ENCODE measurements at places on chromosomes 5 and 9.
A peak's percentile ranks its signal among the peaks of the same experiment; 100 is the strongest.

- DNase-seq = no peak
Observed at GRCh38 chr9:86598411-86599239, 244.4 kb upstream of the TUT7 start.

DNA sequence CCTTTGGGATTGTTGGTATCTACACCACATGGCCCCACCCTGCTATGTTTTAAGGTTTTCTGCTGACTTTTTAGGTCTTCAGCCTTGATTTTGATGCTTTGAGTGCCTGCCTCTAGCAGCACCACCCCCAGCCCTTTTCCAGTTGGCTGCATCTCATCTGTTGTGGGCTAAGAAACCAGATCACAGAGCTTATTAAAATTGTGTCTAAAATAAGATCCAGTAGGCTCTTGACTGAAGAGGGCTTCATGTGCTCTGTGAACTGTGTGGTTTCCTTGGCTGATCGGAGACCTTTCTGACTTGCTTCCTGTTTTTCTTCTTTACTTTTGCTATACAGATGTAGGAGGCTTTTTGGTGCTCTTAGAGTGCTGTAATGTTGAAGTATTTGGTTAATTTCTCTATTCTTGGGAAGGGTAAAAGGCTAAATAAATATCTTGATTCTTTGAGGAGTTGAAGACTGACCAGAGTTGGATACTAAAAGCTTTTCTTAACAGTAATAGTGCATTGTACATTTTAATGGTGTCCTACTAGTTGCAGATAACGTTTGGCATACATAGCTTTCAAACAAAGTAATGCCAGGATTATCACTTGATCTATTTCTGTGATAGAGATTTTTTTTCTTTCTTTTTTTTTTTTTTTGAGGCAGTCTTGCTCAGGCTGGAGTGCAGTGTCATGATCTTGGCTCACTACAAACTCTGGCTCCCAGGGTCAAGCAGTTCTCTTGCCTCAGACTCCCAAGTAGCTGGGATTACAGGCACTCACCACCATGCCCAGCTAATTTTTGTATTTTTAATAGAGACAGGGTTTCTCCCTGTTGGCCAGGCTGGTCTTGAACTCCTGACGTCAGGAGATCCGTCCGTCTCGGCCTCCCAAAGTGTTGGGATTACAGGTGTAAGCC, 4.5 kb downstream of the UBE2D2 start:
- DNase-seq = peak; percentile 74

GRCh38 chr9:95724253-95724991, 151.1 kb upstream of the ERCC6L2 start:
- peak; percentile 71 for DNase-seq

- no peak for DNase-seq
Observed at GRCh38 chr9:75452512-75452911, 364.2 kb downstream of the OSTF1 start.

DNA sequence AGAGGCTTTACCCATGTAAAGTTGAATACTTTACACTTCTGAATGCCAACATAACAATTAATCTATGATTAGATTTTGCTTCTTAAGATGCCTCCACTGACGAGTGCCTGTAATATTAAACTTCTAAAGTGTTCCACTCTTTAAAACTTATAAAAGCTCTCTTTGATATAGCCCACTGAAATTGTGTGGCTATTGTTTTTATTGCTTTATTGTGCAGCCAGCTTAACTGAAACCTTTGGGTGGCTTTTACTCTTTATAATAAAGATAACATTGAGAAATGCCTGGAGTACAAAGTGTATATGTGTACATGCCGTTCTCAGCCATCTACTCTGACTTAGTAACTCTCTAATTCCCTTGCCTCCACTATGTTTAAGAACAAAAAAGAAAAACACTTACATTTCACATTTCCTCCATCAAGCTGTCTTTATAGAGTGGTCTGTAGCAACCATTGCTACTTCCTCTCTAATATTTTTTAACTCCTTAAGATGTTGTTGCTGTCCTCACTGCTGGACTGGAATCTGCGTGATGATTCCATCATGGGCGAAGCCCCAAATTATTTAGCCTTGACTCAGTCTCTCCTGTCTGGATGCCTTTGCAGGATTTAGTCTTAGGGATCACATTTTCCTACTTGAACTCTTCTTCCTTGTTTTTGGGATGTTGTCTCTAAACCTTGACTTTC, 9.1 kb downstream of the PIK3R1 start:
- no peak for DNase-seq

- no peak for DNase-seq
Observed at GRCh38 chr5:35302544-35302943, 72.3 kb upstream of the PRLR start.

DNA sequence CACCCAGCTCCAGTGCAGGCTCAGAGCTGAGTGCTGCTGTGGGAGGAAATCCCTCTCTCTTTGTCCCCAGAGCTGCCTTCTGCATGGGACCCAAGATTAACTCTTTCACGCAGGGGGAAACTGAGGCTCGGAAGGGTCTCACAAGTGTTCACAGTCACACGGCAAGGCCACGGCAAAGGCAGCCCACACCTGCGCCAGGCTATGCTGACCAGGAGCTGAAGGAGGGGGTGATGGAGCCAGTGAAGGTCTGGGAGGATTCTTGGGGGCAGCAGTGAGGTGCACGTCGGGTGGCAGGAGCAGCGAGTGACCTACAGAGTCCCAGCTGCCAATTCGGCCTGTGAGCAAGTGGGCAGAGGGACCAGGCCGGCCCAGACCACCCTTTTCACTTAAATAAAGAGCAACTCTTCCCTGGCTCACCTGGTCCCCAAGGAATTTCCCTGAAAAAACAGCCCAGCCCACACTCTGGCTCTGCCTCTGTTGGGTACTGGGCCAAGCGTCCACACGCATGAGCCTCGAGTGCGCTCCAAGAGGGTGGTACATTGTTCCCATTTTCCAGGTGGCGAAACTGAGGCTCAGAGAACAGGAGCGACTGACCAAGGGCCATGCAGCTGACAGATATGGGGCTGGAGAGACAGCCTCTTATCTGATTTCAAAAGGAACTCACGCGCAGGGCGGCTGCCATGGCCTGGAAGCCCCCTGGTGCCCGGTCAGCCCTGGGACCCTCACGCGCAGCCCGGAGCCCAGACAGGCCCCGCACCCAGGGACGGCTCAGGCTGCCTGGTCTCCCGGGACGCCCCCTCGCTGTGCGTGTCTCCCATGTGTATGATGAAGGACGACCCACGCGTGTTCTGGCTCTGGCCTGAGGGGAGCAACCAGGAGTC, 28.2 kb downstream of the SARDH start:
- DNase-seq = no peak
